ENCODE measurements at places on chromosomes 13 and 19. TPM values are rescaled to one million over a fixed set of nuclear protein-coding genes. Genes with fewer than 3 reads are reported as not detected.

PODNL1 gene
- not detected for polyA plus RNA-seq

UPK1A gene
- polyA plus RNA-seq: not detected

GPALPP1 gene
- polyA plus RNA-seq: 17.8 TPM

KLK14 gene
- not detected for polyA plus RNA-seq

KCNN4 gene
- polyA plus RNA-seq: 28.6 TPM

PTH2 gene
- not detected for polyA plus RNA-seq

CNFN gene
- polyA plus RNA-seq: 0.44 TPM

NLRP13 gene
- polyA plus RNA-seq: not detected

FCHO1 gene
- polyA plus RNA-seq: 31.8 TPM

GAS6 gene
- polyA plus RNA-seq: not detected

ZNF177 gene
- polyA plus RNA-seq: 0.73 TPM

CPB2 gene
- polyA plus RNA-seq: not detected

EFNA2 gene
- not detected for polyA plus RNA-seq

TNFAIP8L1 gene
- polyA plus RNA-seq: 5.6 TPM

GRCh38 chr19:9945319-9945966, 9.1 kb upstream of the OLFM2 start:
- no peak for DNase-seq
- no peak overlapping the region for H3K27ac ChIP-seq
- no peaks in the 10 kb centered on the region for H3K36me3 ChIP-seq
- H3K4me3 ChIP-seq: no peak overlapping the region

GRCh38 chr13:93108111-93108601, 118.5 kb upstream of the GPC6 start:
- H3K4me1 ChIP-seq: no peaks in the 10 kb centered on the region
- H3K36me3 ChIP-seq: no peaks in the 10 kb centered on the region
- no peak overlapping the region for H3K4me3 ChIP-seq
- DNase-seq: no peak
- H3K27me3 ChIP-seq: no peaks in the 10 kb centered on the region
- H3K27ac ChIP-seq: no peak overlapping the region

DNA sequence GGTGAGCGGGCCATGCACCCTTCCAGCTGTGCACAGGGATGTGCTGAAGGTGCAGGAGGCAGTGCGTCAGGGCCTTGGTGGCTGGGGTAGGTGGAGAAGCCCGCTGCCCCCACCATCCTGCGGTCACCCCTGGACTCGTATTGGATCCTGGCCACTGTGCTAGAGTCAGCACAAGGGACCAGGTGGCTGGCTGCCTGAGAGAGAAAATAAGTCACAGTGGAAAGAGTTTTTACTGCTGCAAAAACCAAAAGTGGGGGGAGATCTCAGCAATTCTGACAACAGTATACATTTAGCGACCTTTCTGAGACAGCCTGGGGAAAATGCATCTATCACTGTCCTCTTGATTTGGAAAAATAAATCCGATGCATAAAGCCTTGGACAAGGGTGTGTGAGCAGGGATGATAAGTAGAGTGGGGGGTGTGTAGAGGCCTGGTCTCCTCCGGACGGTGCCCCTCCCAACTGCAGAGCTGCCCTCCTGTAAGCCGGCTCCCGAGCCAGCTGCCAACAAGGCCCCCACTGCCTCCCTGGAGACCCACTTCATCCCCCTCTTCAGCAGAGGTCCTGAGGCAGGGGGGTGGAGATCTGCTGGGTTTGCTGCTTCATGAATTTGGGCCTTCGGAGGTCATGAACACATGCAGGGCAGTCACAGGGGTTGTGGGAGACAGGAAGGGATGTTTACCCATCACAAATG, 84.2 kb downstream of the SLC7A1 start:
- no peak for DNase-seq
- H3K27ac ChIP-seq: peak overlapping the region; percentile 11
- H3K4me3 ChIP-seq: no peak overlapping the region
- no peaks in the 10 kb centered on the region for H3K4me1 ChIP-seq
- peaks cover 7% of the 10 kb centered on the region for H3K36me3 ChIP-seq

DNA sequence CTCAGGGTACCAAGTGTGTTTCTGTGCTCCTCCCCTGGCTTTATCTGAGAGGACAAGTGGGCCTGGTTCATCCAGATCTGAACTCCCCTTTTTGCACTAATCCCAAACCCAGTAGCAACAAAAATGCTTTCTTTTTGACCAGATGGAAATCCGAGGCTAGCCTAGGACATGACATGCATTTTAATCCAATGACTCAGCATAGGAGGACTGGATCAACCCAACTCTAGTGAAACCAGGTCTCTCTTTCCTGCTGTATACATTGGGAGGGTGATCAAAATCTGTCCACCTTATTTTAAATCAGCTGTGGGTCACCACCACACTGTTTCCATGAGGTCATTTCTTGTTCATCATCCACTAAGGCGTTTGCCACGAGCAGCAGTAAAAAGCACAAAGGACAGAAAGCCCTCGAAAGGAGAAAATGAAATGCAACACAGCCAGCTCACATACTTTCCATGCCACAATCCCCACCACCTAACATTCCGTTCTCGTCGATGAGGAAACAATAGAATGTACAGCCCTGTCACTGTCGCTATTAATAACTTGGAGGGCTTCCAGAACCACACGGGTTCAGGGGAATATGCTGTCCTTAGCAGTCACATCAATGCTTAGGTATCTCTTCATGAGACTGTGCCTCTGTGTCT, 543.0 kb downstream of the IRS2 start:
- H3K36me3 ChIP-seq: no peaks in the 10 kb centered on the region
- peaks cover 6% of the 10 kb centered on the region for H3K27me3 ChIP-seq
- no peak overlapping the region for H3K27ac ChIP-seq

- H3K4me1 ChIP-seq: peaks cover 11% of the 10 kb centered on the region
- no peak overlapping the region for H3K4me3 ChIP-seq
- H3K27me3 ChIP-seq: peaks cover 77% of the 10 kb centered on the region
- no peak overlapping the region for H3K27ac ChIP-seq
Measured at GRCh38 chr19:45976178-45976577, 2.5 kb upstream of the NOVA2 start.

GRCh38 chr19:40420451-40420765, 5.4 kb downstream of the SERTAD1 start:
- H3K27me3 ChIP-seq: peaks cover 1% of the 10 kb centered on the region
- peaks cover 6% of the 10 kb centered on the region for H3K36me3 ChIP-seq
- H3K27ac ChIP-seq: peak overlapping the region; percentile 98
- peak overlapping the region; percentile 85 for H3K4me3 ChIP-seq
- H3K4me1 ChIP-seq: peaks cover 32% of the 10 kb centered on the region

GRCh38 chr19:2317300-2317699, 9.3 kb upstream of the LINGO3 start:
- peaks cover 3% of the 10 kb centered on the region for H3K4me1 ChIP-seq
- no peak overlapping the region for H3K4me3 ChIP-seq
- H3K36me3 ChIP-seq: peaks cover 9% of the 10 kb centered on the region

DNA sequence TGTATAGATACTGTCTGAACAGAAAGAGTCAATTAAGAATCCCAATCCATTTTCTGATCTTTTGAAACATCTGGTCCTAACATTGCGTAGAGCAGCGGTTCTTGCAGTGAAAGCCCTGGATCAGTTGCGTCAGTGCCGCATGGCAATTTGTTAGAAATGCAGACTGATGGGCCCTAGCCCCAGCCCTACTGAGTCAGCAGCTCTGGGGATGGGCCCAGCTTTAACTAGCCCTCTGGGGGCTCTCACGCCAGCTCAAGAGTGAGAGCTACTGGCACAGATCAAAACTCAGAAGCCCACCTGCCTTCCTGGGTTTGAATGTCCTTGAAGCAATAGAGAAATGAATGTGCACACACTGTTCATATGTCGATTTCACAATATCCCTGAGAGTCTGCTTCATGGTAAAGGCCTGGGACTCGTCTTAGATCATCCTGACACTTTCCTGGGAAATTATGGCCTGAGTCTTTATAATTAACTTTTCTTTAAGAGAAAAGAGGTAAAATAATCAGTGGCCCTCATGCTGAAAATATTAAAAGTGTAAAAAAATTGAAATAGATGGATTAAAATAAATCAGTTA, 206.8 kb upstream of the TMTC4 start:
- DNase-seq: no peak
- no peaks in the 10 kb centered on the region for H3K4me1 ChIP-seq
- peaks cover 1% of the 10 kb centered on the region for H3K36me3 ChIP-seq

- no peak overlapping the region for H3K4me3 ChIP-seq
- no peaks in the 10 kb centered on the region for H3K36me3 ChIP-seq
- peaks cover 15% of the 10 kb centered on the region for H3K27me3 ChIP-seq
- H3K27ac ChIP-seq: no peak overlapping the region
Measured at GRCh38 chr19:54670576-54671357, 8.0 kb downstream of the LILRB4 start.

DNA sequence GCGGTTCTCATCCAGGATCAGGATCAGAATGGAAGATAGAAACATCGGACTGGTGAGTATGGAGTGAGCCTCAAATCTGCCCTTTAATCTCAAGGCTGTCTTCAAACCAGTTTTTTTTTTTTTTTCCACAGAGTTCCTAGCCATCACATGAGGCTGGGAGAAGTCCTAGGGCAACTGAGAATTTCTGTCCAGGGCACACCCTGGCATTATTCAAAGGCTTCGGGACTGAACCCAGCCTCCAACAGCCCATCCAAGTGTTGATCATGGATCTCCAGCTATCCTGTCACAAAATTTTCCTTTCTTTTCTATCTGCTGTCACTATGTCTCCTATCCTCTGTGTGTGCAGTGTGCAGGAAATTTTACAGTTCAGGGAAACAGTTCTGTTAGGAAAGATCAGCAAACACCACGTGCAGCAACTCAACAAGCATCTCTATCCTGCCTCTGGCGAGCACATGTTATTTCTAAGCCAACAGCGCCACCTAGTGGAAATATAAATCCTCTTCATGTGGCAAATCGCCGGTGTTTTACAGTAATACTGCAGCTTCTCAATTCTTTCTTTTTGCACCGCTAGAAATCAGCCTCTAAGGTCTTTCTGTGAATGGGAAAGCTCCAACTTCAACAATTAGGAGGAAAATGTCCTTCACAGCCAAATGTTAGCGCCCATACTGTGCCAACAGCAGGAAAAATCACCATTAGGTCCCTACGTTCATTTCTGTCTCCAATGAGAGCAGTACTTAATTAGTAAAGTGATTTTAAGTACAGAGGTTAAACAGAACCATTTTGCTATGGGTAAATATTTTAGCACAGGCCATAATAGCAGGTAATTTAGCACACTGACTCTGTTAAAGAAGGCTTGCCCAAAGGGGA, 21.4 kb upstream of the ZNF181 start:
- peaks cover 6% of the 10 kb centered on the region for H3K4me1 ChIP-seq
- no peak overlapping the region for H3K27ac ChIP-seq
- DNase-seq: peak; percentile 60
- H3K36me3 ChIP-seq: peaks cover 8% of the 10 kb centered on the region
- H3K27me3 ChIP-seq: peaks cover 21% of the 10 kb centered on the region

GRCh38 chr13:114067886-114068651, 64.4 kb downstream of the RASA3 start:
- peak; percentile 49 for DNase-seq
- peaks cover 52% of the 10 kb centered on the region for H3K36me3 ChIP-seq
- peak overlapping the region; percentile 86 for H3K4me3 ChIP-seq
- peaks cover 69% of the 10 kb centered on the region for H3K4me1 ChIP-seq
- no peaks in the 10 kb centered on the region for H3K27me3 ChIP-seq

DNA sequence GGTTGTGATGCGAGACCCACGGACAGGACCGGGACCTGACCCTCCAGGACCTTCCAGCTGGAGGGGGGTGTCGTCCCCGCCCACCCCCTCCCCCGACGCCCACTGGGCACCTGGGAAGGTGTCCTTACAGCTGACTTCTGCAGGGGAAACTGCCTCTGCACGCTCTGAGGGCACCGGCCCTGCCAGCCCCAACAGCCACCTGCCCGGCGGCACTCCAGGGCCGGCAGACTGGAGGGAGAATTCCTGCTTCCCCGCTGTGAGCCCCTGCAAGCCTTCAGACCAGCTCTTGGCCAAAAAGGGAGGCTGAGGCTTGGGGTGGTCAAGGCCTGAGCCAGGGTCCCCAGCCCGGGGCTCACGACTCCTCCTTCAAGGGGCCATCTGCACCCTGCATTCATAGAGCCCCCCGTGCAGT, 1.2 kb downstream of the CNN2 start:
- H3K27me3 ChIP-seq: no peaks in the 10 kb centered on the region
- DNase-seq: no peak
- peaks cover 36% of the 10 kb centered on the region for H3K4me1 ChIP-seq
- peak overlapping the region; percentile 96 for H3K27ac ChIP-seq
- H3K4me3 ChIP-seq: peak overlapping the region; percentile 98

DNA sequence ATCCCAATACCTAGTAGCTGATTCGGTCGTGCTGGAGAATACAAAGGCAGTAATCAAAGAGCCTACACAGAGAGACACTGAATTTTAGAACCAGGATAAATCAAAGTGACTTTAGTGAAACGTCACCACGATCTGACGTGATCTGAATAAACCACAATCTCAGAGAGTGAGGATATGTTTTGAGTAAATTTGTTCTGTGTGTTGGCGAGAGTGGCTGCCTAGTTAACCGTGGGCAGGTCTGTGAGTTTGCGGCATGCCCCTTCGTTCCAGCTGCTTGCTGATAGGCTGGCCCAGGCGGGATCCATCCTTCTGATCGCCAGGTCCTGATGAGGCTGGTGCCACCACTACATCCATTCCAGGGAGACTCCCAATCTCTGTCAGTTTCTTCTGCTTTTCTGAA, 40.4 kb downstream of the LRCH1 start:
- peaks cover 31% of the 10 kb centered on the region for H3K4me1 ChIP-seq
- no peaks in the 10 kb centered on the region for H3K36me3 ChIP-seq
- H3K27me3 ChIP-seq: no peaks in the 10 kb centered on the region
- H3K27ac ChIP-seq: peak overlapping the region; percentile 89
- peak overlapping the region; percentile 65 for H3K4me3 ChIP-seq

GRCh38 chr13:23392925-23393645, 40.4 kb downstream of the SACS start:
- no peak overlapping the region for H3K4me3 ChIP-seq
- H3K36me3 ChIP-seq: no peaks in the 10 kb centered on the region
- no peak overlapping the region for H3K27ac ChIP-seq
- H3K4me1 ChIP-seq: no peaks in the 10 kb centered on the region

DNA sequence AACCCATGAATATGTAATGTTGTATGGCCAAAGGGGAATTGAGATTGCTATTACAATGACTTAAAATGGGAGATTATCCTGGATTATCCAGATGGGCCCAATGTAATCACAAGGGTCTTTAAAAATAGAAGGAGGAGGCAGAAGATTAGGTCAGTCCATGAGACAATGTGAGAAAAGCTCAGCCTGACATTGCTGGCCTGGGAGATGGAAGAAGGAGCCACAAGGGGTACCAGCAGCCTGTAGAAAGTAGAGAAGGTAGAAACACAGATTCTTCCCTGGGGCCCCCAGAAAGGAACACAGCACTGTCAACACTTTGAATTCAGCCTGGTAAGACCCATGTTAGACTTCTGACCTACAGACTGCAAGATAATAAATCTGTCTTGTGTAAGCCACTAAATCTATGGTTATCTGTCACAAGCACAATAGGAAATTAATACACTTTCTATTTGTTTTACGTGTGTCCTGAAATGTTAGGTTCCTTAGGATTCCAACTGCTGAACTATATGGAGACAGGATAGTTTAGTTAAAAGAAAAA, 132.9 kb upstream of the SERP2 start:
- no peak overlapping the region for H3K4me3 ChIP-seq
- H3K36me3 ChIP-seq: no peaks in the 10 kb centered on the region
- H3K4me1 ChIP-seq: peaks cover 9% of the 10 kb centered on the region
- peaks cover 6% of the 10 kb centered on the region for H3K27me3 ChIP-seq
- no peak overlapping the region for H3K27ac ChIP-seq

All from naive thymus-derived CD8-positive, alpha-beta T cell (primary cell).